ENCODE measurements at places on chromosomes 1 and 21. TPM values are rescaled to one million over a fixed set of nuclear protein-coding genes. Genes with fewer than 3 reads are reported as not detected.

- H3K36me3 ChIP-seq: no peaks in the 10 kb centered on the region
- DNase-seq: no peak
- peaks cover 8% of the 10 kb centered on the region for H3K4me1 ChIP-seq
- no peak overlapping the region for H3K27ac ChIP-seq
Observed at GRCh38 chr1:53532912-53533311, 73.7 kb downstream of the DMRTB1 start.

DNA sequence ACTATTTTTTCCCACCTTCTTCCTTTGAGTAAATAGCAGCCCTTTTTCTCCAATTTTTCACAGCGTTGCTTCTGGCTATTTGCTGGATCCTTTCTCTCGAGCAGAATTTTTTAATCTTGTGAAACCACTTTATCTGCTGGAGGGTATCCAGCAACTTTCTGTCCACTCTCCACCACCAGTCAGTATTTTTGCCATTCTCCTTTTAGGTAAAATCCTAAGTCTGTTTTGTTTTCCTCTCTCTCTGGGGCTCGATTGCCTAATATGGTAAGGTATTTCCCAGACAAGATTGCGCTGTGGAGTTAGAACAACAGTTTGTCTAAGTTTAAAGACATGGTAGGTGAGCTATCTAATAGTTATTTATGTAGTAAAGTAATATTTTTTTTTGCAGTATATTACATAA lies 156.9 kb downstream of the PPP1R12B start:
- DNase-seq: no peak
- H3K4me1 ChIP-seq: peaks cover 14% of the 10 kb centered on the region
- no peaks in the 10 kb centered on the region for H3K27me3 ChIP-seq

GRCh38 chr1:205568469-205569361 lies 63.1 kb downstream of the ELK4 start:
- peaks cover 23% of the 10 kb centered on the region for H3K4me1 ChIP-seq
- peaks cover 40% of the 10 kb centered on the region for H3K27me3 ChIP-seq
- H3K27ac ChIP-seq: peak overlapping the region; percentile 61
- H3K36me3 ChIP-seq: no peaks in the 10 kb centered on the region
- DNase-seq: peak; percentile 61

DNA sequence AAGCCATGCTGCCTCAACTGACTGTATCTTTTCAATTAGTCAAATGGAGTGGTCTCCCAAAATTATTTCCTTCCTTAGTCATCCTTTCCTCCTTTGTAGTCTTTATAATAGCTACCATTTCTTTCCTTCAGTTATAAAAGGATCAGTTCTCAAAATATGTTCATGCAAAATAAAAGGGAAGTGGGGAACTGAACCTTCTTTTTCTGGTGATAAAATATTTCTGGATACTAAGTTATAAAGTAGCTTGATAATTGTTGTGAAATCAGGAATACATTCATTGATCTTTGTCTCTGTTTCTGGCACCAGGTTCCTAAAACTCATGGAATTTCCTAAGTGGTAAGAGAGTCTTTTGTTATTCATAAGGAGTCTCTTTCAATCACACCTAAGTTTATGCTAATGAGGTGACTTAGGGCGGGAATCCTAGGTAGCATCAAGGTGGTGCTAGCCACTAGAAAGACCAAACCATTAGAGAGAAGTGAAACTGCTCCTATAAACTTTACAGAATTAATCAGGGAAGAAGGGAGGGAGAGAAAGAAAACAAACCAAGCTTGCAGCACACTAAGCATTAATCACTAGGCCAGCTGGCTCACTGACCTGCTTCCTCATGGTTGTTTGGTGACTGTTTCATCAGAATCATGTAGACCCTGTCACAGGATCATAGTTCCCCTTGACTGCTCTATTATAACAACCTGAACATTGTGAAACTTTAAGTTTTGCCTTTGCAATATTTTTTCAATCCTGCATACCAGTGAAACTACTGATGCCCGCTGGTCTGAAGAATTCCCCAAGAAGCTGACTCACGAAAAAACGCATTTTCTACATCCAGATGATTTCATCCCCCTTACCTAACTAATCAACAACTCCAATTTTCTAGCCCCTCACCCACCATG lies 161.6 kb upstream of the PTBP2 start:
- H3K27ac ChIP-seq: peak overlapping the region; percentile 41
- no peaks in the 10 kb centered on the region for H3K27me3 ChIP-seq
- H3K4me1 ChIP-seq: no peaks in the 10 kb centered on the region
- no peaks in the 10 kb centered on the region for H3K36me3 ChIP-seq
- no peak overlapping the region for H3K4me3 ChIP-seq

- H3K4me3 ChIP-seq: no peak overlapping the region
- H3K27ac ChIP-seq: peak overlapping the region; percentile 78
- no peaks in the 10 kb centered on the region for H3K36me3 ChIP-seq
- DNase-seq: no peak
- peaks cover 4% of the 10 kb centered on the region for H3K27me3 ChIP-seq
- peaks cover 52% of the 10 kb centered on the region for H3K4me1 ChIP-seq
Observed at GRCh38 chr1:201265756-201266155, 17.6 kb upstream of the PKP1 start.

DNA sequence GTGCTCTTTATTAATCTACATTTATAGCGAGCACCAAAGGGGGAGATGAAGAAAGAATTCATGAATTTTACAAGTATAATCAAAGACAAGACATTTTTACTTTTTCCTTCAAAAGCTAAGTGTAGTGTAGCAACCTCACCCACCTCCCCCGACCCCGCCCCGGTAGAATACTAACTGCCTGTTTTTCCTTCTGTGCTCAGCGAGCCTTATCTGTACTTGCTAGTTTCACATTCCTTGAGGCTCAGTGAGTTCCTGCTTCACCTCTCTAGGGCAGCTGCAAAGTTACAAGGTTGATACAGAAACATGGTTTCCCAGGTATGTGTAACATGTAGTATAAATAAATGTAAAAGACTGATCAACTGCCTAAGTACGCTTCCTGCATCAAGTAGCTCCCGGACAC lies 86.5 kb downstream of the LIPI start:
- H3K27me3 ChIP-seq: no peaks in the 10 kb centered on the region
- no peak overlapping the region for H3K4me3 ChIP-seq
- no peaks in the 10 kb centered on the region for H3K4me1 ChIP-seq
- H3K36me3 ChIP-seq: no peaks in the 10 kb centered on the region

DNA sequence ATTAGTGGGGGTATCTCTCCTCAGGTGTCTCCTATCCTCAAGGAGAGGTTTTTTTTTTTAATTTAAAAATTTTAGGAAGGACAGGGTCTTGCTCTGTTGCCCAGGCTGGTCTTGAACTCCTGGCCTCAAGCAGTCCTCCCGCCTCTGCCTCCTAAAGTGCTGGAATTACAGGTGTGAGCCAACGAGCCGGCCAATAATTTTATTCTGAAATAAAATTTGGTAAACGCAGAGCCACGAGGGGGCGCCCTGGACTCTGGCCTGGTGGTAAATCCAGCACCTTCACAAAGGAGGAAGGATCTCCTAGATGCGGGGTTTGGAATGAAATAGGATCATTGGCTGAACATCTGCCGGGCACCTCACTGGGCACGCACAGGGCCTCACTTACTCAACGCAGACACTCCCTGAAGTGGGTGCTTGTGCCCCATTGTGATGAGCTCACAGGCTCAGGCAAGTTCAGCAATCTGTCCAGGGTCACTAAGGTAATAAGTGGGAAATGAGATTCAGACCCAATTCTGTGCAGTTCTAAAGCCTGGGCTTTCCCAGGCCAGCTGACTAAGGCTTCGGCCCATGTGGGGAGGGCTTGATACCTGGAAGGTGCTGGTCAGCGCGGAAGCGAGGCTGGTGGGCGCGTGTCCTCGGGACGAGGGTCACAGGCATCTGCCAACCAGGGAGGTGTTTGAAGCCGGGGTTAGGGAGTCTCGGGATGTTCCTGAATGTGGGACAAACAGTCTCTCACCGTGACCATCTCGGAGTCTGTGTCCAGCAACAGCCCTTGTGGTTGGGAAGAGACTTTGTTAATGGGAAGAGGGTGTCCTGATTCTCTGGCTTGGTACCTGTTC lies 32.7 kb upstream of the ETV3 start:
- H3K4me3 ChIP-seq: no peak overlapping the region
- no peak for DNase-seq
- no peaks in the 10 kb centered on the region for H3K4me1 ChIP-seq
- H3K27me3 ChIP-seq: no peaks in the 10 kb centered on the region

- no peaks in the 10 kb centered on the region for H3K4me1 ChIP-seq
- H3K27ac ChIP-seq: no peak overlapping the region
- H3K27me3 ChIP-seq: peaks cover 27% of the 10 kb centered on the region
- no peak for DNase-seq
- H3K4me3 ChIP-seq: no peak overlapping the region
- H3K36me3 ChIP-seq: no peaks in the 10 kb centered on the region
Observed at GRCh38 chr1:46458190-46458589, 31.4 kb upstream of the DMBX1 start.

DNA sequence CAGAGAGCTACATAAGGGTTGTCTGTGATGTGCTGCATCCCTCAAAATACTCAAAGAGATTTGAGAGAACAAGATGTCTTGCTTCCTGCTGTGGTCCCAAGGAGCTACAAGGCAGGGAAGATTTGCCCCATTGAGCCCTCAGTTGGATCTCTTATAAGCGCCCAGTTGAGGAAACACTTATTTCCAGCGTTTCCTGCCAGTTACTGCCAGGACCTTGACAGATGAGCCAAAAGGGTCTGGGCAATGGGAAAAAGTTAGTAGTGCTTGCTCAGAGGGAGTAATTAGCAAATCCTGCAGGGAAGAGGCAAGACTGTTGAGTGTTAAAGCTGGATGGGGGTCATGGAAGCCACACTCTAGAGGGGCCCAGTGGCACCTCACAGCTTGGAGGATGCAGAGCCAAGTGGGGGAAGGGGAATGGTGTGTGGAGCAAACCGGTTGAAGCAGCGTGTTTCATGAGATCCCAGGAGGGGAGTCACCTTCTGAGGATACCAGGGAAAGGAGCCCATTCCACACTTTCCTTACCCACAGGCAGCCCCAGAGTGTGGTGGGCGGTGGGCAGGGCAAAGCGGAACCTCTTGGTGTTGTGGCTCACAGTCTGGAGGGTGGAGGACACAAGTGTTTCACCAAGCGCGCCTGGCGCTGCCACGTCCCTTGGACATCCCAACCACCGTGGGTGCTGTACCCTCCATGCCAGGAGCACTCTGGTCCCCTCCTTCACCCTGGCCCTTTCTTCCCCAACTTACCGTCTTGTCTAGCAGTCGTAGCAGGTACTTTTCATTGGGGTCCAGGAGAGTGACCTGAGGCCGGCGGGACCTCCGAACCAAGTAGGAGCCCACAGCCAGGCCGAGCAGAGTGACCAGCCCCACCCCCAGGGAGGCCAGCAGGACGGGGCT lies 805 bp downstream of the CYB5R1 start:
- H3K4me1 ChIP-seq: peaks cover 47% of the 10 kb centered on the region
- H3K4me3 ChIP-seq: peak overlapping the region; percentile 84
- H3K27me3 ChIP-seq: no peaks in the 10 kb centered on the region
- peaks cover 27% of the 10 kb centered on the region for H3K36me3 ChIP-seq
- DNase-seq: no peak

Gene FCMR
- total RNA-seq: 2.6 TPM

Gene SPRR4
- 1.4 TPM for total RNA-seq

Gene ZZZ3
- 117 TPM for total RNA-seq

Gene BSND
- not detected for total RNA-seq

Measured in suprapubic skin (tissue), 4 donors.